Osteoblast (primary cell): ENCODE measurements at places on chromosomes 5 and 9.

DNA sequence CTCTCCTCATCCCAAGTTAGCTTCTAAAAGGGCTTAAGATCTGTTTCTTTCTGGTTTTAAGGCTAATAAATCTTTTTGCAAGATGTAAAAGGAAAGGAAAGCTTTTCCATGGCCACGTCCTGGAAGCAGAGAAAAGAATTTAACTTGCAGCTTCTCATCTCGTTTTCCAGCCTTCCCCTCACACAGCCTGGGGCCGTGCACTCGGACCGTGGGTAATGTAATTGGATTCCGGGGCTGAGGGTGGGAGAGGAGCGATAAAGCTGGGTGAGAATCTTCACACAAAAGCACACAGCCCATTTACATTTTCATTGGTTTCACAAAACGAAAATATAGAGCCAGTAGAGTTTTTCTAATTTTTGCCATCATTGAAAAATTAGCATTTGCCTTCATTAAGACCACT is 91.2 kb downstream of the IRX2 start:
- no peak for DNase-seq

- no peak for DNase-seq
Observed at GRCh38 chr5:73411936-73412596, 36.5 kb downstream of the FOXD1 start.

GRCh38 chr5:18113721-18114120 is 479.5 kb downstream of the TAF11L14 start:
- DNase-seq = no peak

- DNase-seq = no peak
Observed at GRCh38 chr9:2420543-2420942, 201.0 kb upstream of the VLDLR start.

DNA sequence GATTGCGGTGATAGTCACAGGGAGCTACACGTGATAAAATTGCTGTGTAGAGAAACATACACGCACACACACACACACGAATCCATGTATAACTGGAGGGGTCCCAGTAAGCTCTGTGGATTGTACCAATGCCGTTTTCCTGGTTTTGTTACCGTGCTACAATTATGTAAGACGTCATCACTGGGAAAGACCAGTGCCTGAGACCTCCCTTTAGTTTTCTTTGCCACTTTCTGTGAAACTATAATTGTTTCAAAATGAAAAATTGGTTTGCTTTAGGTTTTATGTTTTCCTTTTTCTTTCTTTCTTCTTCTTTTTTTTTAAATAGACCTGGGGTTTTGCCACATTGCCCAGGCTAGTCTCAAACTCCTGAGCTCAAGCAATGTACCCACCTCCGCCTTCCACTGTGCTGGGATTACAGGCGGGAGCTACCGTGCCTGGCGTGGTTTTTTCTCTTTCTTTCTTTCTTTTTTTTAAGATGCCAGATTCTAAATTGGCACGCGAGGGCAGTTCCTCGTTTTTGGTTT is 21.3 kb downstream of the OR2V2 start:
- DNase-seq = no peak

- DNase-seq = no peak
Observed at GRCh38 chr5:77427998-77428397, 64.1 kb downstream of the WDR41 start.

DNA sequence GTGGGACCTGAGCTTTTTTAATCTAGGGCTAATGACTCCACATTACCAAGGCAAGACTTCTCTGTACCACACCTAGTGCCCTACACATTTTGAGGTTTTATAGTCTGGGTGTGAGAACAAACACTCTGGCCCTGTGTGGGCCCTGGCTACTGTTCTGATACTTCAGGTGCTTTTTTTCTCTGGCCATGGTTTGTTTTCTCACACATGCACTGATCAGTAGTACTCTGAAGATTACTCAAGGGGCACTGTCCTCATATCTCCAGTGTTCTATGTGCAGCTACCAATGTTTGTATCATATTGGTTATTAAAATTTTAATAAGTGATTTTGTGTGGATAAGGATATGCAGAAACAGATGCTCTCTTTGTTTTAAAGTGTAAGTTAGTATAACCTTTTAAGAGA is 5.9 kb upstream of the C9orf40 start:
- DNase-seq = no peak

DNA sequence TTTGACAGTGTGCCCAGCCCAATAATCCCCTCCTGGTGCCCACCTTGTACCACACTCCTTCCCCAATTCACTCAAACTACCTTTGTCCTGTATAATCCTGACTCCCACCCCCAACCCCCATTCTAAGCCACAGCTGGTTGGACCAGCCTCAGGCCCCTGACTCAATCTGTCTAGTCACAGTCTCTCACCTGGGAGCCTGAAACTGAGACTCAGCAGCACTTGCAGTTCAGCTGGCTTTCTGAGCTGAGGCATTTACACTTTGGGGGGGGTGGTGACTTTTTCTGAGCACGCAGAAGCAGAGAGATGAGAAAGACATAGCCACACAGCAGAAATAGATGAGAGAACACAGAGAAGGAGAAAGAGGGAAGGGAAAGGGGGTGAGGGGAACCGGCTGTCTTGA is 247.3 kb downstream of the MAN2A1 start:
- DNase-seq = no peak

GRCh38 chr5:11525020-11525419 is 379.2 kb downstream of the CTNND2 start:
- DNase-seq = no peak
